H9 (cell line): ENCODE measurements at places on chromosomes 16 and 17.
A peak's percentile ranks its signal among the peaks of the same experiment; 100 is the strongest.

DNA sequence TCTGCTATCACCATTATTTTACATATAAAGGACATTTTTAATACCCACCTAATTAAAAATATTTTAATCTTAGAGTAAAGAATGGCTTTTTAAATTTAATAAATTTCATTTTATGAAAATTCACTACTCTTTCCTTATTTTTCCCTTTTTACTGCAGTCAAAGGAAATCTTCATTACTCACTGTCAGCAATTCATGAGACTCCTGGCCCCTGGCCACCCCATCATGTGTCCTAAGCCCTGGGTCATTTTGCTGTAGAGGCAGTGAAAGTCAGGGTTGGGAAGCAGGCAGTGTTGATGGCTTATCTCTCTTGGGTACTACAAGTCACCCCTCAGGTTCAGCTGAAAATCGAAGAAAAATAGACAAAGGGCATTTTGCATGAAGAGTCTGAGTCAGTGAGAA, 468.6 kb upstream of the CCL2 start:
- H3K4me3 ChIP-seq, result no peak overlapping the region
- H3K36me3 ChIP-seq, result no peaks in the 10 kb centered on the region
- no peaks in the 10 kb centered on the region; the same call in 1 of the 2 replicates for H3K27me3 ChIP-seq
- no peak for DNase-seq

- peak; percentile 90 for DNase-seq
- H3K27me3 ChIP-seq, result no peaks in the 10 kb centered on the region
- no peak overlapping the region for H3K27ac ChIP-seq
- H3K4me3 ChIP-seq, result peak overlapping the region; percentile 59
Measured at GRCh38 chr17:45813048-45813725, 29.1 kb downstream of the CRHR1 start.

- no peaks in the 10 kb centered on the region for H3K36me3 ChIP-seq
- H3K27ac ChIP-seq, result no peak overlapping the region
- no peak overlapping the region for H3K4me3 ChIP-seq
- no peaks in the 10 kb centered on the region for H3K27me3 ChIP-seq
- H3K4me1 ChIP-seq, result no peaks in the 10 kb centered on the region; the same call in 1 of the 2 replicates
Measured at GRCh38 chr17:36899250-36900159, 37.8 kb upstream of the LHX1 start.

- H3K4me1 ChIP-seq, result peaks cover 13% of the 10 kb centered on the region; the same call in 1 of the 2 replicates
- H3K36me3 ChIP-seq, result peaks cover 2% of the 10 kb centered on the region; the same call in 1 of the 2 replicates
- peak; percentile 58 for DNase-seq
- H3K27me3 ChIP-seq, result no peaks in the 10 kb centered on the region
Measured at GRCh38 chr17:75086496-75087181, 1.1 kb upstream of the SLC16A5 start.

- H3K27me3 ChIP-seq, result no peaks in the 10 kb centered on the region
- no peak overlapping the region for H3K4me3 ChIP-seq
- no peak overlapping the region for H3K27ac ChIP-seq
- DNase-seq, result no peak
- H3K36me3 ChIP-seq, result peaks cover 2% of the 10 kb centered on the region; the same call in 1 of the 3 replicates
Measured at GRCh38 chr17:57210224-57210553, 46.1 kb upstream of the MSI2 start.

DNA sequence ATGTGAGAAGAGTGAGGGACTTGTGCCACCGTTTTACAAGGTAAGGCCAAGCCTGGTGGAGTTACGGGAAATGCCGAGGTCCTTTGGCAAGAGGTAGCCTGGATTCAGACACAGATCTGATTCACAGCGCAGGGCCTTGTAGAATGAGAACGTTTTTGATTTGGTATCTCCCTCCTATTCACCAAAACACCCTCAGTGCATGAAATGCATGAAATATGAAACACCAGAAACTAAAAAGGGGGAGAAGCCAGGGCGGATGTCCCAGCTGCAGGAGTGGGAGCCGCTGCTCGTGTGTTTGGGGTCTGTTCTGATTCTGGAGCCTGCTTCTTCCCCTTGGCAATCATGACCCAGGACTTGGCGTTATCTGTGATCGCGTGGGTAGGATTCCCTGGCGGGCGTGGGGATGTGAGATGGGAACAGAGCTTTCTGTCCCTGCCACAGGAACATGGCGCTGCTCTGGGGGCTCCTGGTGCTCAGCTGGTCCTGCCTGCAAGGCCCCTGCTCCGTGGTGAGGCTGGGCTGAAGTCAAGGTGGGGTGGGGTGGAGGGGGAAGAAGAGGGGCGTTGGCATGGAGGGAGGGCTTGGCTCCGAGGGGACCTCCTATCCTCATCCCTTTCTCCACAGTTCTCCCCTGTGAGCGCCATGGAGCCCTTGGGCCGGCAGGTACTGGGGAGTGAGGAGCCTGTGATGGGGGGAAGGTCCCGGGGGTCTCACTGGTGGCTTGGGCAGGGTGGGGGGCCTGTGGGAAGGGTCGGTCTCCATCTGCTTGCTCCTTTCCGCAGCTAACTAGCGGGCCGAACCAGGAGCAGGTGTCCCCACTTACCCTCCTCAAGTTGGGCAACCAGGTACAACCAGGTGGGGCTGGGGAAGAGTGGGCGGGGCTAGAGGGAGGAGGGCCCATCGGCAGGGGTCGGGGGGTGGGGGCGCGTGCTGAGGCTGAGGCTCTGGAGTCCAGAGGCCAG, 2.2 kb downstream of the SERPINF2 start:
- no peaks in the 10 kb centered on the region for H3K36me3 ChIP-seq
- H3K27me3 ChIP-seq, result no peaks in the 10 kb centered on the region
- H3K27ac ChIP-seq, result no peak overlapping the region
- H3K4me3 ChIP-seq, result no peak overlapping the region

- no peaks in the 10 kb centered on the region for H3K27me3 ChIP-seq
- no peaks in the 10 kb centered on the region for H3K36me3 ChIP-seq
- peak; percentile 88 for DNase-seq
- peaks cover 6% of the 10 kb centered on the region for H3K4me1 ChIP-seq
- H3K27ac ChIP-seq, result peak overlapping the region; percentile 43
Measured at GRCh38 chr16:17836868-17837602, 366.3 kb upstream of the XYLT1 start.

DNA sequence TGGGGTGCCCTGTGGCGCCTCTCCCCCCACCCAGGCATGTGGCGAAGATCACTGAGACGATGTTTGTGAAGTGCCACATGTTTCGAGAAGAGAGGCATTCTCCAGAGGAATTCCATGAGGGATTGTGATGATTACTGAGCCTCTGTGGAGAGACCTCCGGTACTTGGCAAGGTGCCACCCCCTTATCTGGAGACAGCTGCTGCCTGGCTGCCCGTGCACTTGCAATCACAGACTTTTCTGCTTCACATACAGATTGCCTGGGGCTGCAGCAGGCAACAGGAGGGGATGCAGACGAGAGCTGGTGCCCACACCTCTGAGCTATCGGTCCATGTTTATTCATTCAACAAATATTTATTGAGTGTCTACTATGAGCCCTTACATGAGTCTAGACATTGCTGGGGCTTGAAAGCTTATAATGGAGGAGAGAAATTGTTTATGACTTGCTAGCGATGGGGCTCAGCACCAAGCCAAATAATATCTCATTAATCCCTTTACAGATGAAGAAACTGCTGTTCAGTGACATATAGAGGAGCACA, 317.2 kb upstream of the ZFHX3 start:
- DNase-seq, result no peak
- H3K27ac ChIP-seq, result no peak overlapping the region

- DNase-seq, result peak; percentile 95
- no peaks in the 10 kb centered on the region for H3K4me1 ChIP-seq
- H3K4me3 ChIP-seq, result peak overlapping the region; percentile 99
Measured at GRCh38 chr17:42578282-42578869, 847 bp upstream of the PSMC3IP start.

- peak; percentile 70 for DNase-seq
- no peaks in the 10 kb centered on the region; the same call in 1 of the 2 replicates for H3K4me1 ChIP-seq
- peak overlapping the region; percentile 59 for H3K4me3 ChIP-seq
- no peaks in the 10 kb centered on the region for H3K27me3 ChIP-seq
Measured at GRCh38 chr16:12436201-12436657, 367.5 kb downstream of the CPPED1 start.

DNA sequence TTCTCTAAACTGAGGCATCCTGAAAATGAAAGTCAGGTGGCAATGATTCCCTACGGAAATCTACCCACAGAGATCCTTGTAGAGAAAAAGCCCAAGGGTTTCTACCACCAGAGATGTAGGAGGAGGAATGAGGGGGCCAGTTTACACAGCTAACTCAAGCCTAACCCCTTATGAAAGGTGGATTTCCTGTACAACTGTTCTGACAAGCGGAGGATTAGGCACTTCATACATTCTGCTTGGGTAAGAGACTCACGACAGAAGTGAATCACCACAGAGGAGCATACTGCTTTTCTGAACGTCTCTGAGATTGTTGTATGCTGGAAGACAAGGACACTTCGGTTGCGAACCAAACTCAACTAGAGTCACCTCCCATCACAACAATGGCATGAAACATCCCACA, 72.7 kb downstream of the SMG6 start:
- peaks cover 17% of the 10 kb centered on the region for H3K36me3 ChIP-seq
- DNase-seq, result no peak
- no peaks in the 10 kb centered on the region for H3K4me1 ChIP-seq
- no peaks in the 10 kb centered on the region for H3K27me3 ChIP-seq

GRCh38 chr17:68057531-68057952, 22.0 kb downstream of the KPNA2 start:
- peaks cover 2% of the 10 kb centered on the region; the same call in 1 of the 3 replicates for H3K36me3 ChIP-seq
- no peaks in the 10 kb centered on the region; the same call in 1 of the 2 replicates for H3K4me1 ChIP-seq
- no peak overlapping the region for H3K4me3 ChIP-seq

- H3K4me3 ChIP-seq, result no peak overlapping the region
- no peaks in the 10 kb centered on the region for H3K36me3 ChIP-seq
- no peaks in the 10 kb centered on the region for H3K4me1 ChIP-seq
Measured at GRCh38 chr17:35046245-35046644, 17.3 kb downstream of the RFFL start.

DNA sequence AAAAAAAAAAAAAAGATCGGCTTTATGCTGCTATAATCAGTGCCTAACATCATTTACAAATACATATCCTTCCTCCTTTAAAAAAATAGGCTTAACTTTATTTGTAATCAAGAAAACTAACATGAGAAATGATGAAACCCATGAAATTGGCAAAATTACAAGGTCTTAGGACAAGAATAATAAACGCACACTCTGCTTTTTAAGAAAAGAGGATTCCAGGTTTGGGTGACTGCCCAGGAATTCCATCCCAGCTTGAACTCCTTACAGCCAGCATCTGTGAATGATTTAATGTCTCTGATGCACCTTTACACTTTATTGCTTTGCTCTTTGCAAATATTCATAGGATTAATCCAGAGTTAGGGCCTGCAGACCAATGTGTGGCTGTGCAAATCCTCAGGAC, 196.0 kb downstream of the CBLN1 start:
- peaks cover 6% of the 10 kb centered on the region for H3K36me3 ChIP-seq
- H3K27ac ChIP-seq, result no peak overlapping the region
- H3K27me3 ChIP-seq, result no peaks in the 10 kb centered on the region
- no peaks in the 10 kb centered on the region for H3K4me1 ChIP-seq
- no peak overlapping the region for H3K4me3 ChIP-seq

- H3K36me3 ChIP-seq, result peaks cover 37% of the 10 kb centered on the region
- no peak for DNase-seq
- H3K4me3 ChIP-seq, result no peak overlapping the region
Measured at GRCh38 chr17:15485045-15485444, 17.6 kb upstream of the CDRT4 start.

DNA sequence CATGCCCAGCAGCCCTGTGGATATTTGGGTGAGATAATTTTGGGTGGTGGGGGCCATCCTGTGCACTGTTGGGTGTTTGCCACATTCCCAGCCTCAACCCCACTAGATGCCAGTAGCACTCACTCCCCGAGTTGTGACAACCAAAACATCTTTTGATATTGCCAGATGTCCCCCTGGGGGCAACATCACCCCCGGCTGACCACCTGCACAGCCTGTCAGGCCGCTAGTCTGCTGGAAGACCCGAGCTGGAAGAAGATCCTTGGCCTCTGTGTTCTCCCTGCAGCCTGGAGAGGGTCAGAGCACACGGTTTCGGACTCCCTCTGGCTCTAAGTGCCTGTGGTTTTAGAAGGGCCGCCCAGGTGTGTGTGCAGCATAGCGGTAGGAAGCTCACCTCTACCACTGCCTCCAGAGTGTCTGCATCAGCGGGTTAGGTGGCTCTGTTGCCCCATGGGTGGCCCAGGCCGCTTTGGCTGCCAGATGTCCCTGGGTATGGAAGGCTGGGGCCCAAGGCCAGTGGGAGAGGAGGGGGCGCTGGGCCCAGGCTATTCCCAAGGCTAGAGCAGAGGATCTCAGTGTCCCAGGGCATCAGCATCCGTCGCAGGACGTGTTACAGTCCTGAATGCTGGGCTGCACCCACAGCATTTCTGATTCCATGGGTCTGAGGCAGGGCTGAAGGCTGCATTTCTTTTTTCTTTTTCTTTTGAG, 195.8 kb upstream of the GSE1 start:
- H3K36me3 ChIP-seq, result no peaks in the 10 kb centered on the region
- H3K4me1 ChIP-seq, result no peaks in the 10 kb centered on the region
- H3K27ac ChIP-seq, result no peak overlapping the region

- no peaks in the 10 kb centered on the region for H3K4me1 ChIP-seq
- H3K27ac ChIP-seq, result no peak within 1 kb of the TSS
- peak within 1 kb of the TSS; percentile 38; the same call in 1 of the 2 replicates for H3K4me3 ChIP-seq
- H3K36me3 ChIP-seq, result no peaks in the 10 kb centered on the region
- H3K27me3 ChIP-seq, result peaks cover 90% of the 10 kb centered on the region
Measured at GRCh38 chr17:61399131-61400065, at the start of gene TBX2. TBX2 (plus strand) TSS chr17:61399843; CDS start chr17:61400177, 334 bp downstream.

GRCh38 chr16:68923116-68923515, 79.8 kb downstream of the TANGO6 start:
- peaks cover 18% of the 10 kb centered on the region for H3K36me3 ChIP-seq
- no peak for DNase-seq
- H3K27me3 ChIP-seq, result no peaks in the 10 kb centered on the region

- H3K4me3 ChIP-seq, result no peak overlapping the region
- no peak overlapping the region for H3K27ac ChIP-seq
- H3K36me3 ChIP-seq, result peaks cover 9% of the 10 kb centered on the region; the same call in 1 of the 2 replicates
- DNase-seq, result peak; percentile 31
Measured at GRCh38 chr17:19372439-19372838, 5.9 kb upstream of the MAPK7 start.

GRCh38 chr16:80163339-80163738, 377.5 kb upstream of the DYNLRB2 start:
- no peaks in the 10 kb centered on the region for H3K36me3 ChIP-seq
- DNase-seq, result no peak
- no peak overlapping the region for H3K4me3 ChIP-seq

- peak overlapping the region; percentile 23 for H3K27ac ChIP-seq
- H3K36me3 ChIP-seq, result peaks cover 10% of the 10 kb centered on the region; the same call in 2 of the 3 replicates
- DNase-seq, result peak; percentile 80
- no peaks in the 10 kb centered on the region for H3K27me3 ChIP-seq
Measured at GRCh38 chr17:28950017-28950751, 1.1 kb downstream of the PHF12 start.

DNA sequence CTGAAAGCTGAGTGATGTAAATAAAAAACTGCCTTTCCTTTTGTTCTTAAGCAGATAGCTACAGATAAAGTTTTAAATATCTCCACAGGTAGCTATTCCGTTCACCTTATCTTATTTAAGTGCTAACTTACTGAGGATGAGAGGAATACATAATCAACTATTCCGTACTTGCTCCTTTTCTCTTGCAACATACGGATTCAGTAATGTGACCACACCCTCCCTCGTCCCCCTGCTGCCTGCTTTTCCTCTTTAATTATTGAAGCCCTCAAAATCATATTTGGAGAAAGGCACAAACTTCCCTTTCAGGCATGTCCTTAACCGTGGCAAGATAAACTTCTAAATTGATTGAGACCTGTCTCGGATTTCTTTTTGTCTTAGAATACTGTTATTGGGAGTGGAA, 101.4 kb downstream of the MAP2K4 start:
- H3K4me1 ChIP-seq, result peaks cover 4% of the 10 kb centered on the region; the same call in 1 of the 2 replicates
- H3K27ac ChIP-seq, result no peak overlapping the region
- no peak for DNase-seq
- no peaks in the 10 kb centered on the region for H3K27me3 ChIP-seq
- H3K4me3 ChIP-seq, result no peak overlapping the region
